SHP77 (cell line): ENCODE measurements at places on chromosomes 7 and 10.

DNA sequence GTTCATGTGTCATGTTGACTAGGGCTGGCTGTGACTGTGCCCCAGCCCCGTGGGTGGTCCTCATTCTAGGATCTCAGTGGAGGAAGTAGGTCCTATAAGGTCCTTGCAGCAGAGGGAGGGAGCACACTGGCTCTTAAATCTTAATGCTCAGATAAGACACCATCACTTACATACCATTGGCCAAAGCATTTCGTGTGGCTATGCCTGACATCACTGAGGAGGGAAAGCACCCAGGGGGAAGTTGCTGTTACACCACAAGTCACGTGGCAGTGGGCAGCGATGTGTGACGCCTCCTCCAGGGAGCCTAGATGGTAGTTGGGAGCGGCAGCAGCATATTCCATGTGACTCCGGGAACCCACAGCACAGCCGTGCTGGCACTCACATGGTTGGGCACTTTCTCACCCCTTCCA lies 224.7 kb upstream of the SH2B2 start:
- no peak for DNase-seq

DNA sequence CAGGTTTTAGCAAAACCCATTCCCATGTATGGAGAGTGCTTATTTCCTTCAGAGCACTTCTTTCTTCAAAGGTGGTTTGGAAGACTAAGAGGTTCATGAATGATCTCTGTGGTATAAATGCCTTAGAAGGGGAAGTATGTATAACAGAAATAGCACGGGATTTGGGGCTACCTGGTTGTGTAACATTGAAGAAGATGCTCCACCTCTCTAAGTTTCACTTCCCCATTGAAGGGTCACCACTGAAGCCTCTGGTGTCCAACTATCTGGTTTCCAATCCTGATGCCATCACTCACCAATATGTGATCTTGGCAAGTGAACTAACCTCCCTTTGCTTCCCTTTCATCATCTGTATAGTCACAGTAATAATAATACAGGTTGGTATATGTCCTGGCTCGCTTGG lies 37.2 kb downstream of the CYCS start:
- DNase-seq: no peak

- DNase-seq: peak; percentile 18
Measured at GRCh38 chr7:138478499-138478908, 18.4 kb downstream of the TRIM24 start.

GRCh38 chr7:46885167-46885566 lies 696.7 kb downstream of the TNS3 start:
- no peak for DNase-seq

DNA sequence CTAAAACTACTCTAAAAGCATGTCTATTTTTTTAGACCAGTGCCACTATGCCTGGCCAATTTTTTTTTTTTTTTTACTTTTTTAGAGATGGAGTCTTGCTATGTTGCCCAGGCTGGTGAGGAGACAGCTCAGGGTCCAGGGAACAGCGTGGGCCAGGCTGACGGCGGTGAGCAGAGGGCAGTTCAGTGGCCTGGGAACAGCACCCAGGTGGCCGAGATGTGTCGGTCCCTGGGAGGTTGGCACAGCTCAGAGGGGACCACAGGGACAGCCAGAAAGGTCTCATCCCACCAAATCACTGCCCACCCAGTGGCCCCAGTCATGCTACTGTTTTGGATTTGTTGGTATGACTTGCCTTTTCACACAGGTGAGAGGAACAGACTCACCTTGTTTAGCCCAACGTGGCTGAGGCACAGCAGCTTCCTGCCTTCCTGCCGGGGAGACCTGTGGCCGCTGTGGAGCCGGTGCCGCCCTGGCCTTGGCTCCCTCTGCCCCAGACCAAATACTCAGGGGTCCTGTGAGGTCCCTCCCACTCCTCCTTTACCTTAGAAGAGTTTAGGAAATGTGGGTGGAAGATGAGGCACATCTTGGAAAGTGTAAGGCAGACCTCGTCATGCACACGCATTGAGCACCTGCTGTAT lies 109.6 kb downstream of the PTPRE start:
- DNase-seq: no peak

DNA sequence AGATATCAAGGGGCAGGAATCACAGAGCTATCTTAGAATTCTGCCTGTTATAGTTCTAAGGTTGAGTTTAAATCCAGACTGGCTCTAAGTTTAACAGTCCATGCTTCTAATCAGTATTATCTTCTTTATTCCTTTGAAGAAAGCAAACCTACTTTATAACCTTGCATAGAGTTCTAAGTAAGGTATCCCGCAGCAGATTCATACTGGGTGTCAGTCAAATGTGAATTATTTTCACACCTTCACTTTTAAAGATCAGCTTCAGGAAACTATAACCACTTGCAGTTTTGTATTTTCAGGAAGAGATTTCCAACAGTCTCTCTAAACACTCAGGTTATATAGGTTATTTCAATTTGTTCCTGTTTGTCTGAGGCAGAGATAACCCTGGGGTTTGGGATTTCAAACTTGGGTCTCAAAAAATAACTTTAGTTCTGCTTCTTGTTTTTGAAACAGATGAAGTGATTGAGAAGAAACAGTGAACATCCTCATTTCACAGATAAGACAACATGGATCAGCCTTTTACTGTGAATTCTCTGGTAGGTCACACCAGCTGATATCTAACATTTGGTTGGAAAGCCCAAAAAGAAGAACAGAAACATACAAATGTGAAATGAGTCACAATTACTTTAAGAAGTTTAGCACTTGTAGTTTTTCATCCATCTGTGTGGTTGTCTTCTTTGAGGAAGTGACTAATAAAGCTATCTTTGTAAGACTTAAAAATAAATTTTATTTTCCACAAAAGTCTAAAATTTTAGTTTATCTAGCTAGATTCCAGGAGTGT lies 21.4 kb downstream of the STAMBPL1 start:
- no peak for DNase-seq

DNA sequence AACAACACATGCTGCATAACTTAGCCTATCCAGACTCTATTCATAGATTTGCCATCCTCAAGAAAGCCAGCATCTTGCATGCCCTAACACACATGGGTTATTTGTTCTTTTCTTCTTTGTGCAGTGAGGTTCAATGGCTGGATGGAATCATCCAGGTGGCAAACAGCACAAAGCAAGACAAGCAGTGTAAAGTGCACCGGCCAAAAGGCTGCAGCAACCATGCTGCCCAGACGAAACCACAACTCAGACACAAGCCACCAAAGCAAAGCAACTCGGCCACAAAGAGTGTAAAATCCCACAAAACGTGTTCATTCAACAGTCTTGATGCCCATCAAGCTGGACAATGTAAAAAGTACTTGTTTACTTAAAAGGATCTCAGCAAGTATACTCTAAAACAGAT lies 76.9 kb downstream of the PIP4K2A start:
- no peak for DNase-seq

DNA sequence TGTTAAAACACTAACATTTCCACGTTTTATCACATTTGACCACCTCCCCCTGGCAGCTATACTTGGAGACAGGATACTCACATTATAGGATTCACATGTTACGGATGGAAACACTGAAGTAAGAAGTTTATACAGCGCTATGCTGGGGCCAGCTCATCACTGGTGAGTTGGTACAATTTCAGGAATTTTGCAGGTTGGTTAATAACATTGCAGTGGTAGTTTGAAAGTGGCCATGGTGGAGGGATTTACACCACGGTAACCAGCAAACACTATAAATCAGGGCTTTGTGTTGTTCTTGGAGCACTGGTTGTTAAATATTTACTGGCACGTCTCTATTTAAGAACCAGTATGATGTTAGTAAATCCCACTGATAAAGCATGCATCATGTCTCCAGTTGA lies 174.0 kb downstream of the GFRA1 start:
- no peak for DNase-seq

- DNase-seq: no peak
Measured at GRCh38 chr7:125450749-125451148, 521.1 kb upstream of the POT1 start.

DNA sequence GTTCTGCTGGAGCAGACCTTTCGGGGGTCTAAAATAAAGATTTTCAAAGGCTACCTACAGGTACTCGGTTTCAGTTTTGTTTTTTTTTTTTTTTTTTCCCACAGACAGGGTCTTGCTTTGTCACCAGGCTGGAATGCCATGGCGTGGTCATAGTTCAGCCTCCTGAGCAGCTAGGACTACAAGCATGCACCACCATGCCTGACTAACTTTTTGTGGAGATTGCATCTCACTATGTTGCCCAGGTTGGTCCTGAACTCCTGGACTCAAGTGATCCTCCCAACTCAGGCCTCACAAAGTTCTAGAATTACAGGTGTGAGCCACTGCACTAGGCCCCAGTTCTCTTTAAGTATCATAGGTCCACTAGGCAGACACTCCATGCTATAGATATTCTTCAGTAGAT lies 34.5 kb downstream of the BAMBI start:
- no peak for DNase-seq

- no peak for DNase-seq
Measured at GRCh38 chr10:71040846-71041605, 152.7 kb upstream of the PCBD1 start.

- no peak for DNase-seq
Measured at GRCh38 chr7:150321788-150322113, 1.4 kb upstream of the LRRC61 start.

- no peak for DNase-seq
Measured at GRCh38 chr7:95766657-95767056, 5.7 kb upstream of the DYNC1I1 start.

GRCh38 chr10:26173837-26174236 lies 42.7 kb upstream of the GAD2 start:
- no peak for DNase-seq

- no peak for DNase-seq
Measured at GRCh38 chr10:26544932-26545331, 106.8 kb downstream of the APBB1IP start.

DNA sequence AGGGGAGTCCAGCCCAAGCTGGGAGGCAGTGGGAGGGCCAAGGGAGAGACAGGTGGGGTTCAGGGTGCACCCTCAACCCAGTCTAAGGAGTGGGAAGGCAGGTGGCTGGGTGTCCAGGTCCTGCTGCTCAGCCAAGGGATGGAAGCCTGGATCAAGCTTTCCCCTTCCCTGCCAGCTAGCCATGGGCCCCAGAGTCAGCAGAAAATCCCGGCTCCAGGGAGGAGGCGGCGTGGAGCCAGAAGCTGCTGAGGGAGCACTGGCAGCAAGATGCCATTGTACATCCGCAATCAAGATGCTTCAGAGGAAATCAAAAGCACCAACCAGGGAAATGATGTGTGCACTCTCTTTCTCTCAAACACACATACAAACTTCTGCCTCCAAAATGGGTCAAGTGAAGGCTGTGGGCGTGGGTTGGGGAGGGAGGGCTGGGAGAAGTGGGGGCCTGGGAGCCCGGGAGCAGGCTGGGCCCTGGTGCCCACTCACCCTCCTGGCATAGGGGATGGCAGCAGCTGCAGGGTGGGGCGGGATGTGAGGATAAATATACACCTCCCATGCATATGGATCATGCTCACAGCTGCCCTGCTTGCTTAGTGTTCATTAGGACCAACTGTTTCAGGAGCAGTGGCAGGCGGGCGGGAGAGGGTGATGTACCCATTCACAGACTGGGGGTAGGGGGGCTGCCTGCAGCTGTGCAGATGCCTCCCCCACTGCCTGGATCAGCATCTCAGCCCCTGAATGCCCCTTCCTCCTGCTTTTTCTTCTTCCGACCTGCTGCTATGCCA lies 24.2 kb downstream of the TRIM8 start:
- no peak for DNase-seq

DNA sequence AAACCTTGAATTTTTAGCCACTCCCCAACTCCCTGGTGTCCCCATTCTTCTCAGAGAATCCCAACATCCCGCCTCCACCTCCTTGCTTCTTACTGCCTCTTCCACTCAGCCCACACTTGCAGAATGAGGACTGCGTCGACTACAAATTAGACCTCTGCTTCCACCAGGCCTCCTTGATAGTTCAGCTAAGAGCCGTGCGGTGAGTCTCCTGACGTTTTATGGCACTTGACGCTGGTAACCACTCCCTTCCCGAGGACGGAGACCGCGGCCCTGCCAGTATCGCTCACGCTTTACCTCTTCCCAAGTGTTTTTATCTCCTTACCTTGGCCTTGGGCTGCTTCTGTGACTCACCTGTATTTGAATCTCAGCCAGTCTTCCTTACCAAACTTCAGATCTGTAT lies 31.1 kb downstream of the RBM17 start:
- no peak for DNase-seq

GRCh38 chr10:125049216-125049881 lies 107.4 kb downstream of the ZRANB1 start:
- no peak for DNase-seq

DNA sequence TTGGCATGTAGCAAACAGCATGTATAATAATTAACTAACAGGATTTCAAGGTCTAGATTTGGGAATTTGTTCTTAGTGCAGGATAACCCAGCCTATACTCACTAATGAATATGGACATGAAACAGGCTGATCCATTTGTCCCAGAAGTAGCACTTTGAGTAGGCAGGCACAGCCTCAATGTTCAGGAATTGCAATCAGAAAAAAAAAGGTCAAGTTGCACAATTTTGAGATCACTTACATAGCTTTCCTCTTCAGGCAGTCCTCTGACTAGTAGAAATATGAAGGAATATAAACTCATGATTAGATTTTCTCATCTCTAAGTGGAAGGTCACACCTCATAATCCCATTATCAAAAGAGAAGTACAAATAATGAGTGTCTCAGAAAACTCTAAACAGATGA lies 921.4 kb upstream of the CELF2 start:
- no peak for DNase-seq

DNA sequence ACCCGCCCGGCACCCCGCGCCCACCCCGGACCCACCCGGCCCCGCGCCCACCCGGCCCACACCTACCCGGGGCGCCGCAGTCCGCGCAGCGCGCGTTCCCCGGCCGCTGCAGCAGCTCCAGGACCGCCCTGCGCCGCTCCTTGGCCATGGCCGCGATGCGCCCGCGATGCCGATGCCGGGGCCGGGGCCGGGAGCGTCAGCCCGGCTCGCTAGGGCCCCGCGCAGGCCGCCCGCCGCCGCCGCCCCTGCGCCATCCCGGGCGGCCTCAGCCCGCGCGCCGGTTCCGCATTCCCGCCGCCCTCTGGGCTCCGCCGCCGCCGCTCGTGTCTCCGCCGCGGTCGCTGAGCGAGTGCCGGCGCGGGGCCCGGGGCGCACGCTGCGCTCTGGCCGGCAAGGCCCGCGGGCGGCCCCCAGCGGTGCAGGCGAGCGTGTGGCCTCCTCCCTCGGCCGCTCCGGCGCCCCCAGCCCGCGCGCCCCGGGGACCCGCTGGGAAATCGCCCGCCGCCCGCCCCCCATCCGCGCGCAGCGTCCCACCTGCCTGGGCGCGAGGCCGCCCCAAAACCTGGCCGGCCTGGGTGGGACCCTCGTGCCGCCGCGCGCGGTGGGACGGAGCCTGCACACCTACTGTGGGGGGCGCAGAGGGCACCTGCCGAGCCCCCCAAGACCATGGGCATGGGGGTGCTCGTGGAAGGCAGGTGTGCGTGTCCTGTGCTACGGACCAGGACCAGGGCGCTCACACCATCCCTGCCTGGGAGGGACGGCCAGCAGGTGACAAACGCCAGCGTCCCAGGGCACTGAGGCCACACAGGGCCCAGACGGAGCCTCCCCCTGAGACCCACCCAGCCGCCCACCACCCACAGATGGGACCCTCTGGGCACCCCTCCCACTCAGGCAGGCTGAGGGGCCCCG lies at the start of gene ADAP1:
ADAP1 (minus strand) TSS at position 351 of the 909 bp plus-strand sequence; CDS start at position 148, 203 bp downstream.
- DNase-seq: no peak

GRCh38 chr10:30489346-30489745 lies 55.4 kb downstream of the MAP3K8 start:
- no peak for DNase-seq
